ENCODE measurements at places on chromosomes 6 and 20. TPM values are rescaled to one million over a fixed set of nuclear protein-coding genes. Genes with fewer than 3 reads are reported as not detected.

DNA sequence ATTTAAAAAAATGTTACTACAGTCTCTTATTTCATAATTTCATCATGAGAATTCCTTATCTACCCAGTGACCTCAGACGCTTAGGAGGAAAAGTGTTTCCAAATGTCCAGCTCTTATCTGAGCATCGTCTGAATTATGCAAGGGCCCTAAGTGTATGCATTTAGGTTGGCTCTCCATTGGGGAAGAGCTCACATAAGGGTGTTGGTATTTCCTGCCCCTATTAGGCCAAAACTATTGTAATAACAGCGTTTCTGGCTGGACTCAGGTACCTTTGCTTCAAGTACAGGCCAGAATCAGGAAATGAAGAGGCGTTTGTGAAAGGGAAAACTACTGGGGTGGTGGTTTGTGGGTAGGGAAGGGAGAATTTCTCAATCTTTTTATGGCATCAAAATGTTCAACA, 40.4 kb upstream of the SGK1 start:
- H3K27ac ChIP-seq = no peak overlapping the region
- DNase-seq = no peak

DNA sequence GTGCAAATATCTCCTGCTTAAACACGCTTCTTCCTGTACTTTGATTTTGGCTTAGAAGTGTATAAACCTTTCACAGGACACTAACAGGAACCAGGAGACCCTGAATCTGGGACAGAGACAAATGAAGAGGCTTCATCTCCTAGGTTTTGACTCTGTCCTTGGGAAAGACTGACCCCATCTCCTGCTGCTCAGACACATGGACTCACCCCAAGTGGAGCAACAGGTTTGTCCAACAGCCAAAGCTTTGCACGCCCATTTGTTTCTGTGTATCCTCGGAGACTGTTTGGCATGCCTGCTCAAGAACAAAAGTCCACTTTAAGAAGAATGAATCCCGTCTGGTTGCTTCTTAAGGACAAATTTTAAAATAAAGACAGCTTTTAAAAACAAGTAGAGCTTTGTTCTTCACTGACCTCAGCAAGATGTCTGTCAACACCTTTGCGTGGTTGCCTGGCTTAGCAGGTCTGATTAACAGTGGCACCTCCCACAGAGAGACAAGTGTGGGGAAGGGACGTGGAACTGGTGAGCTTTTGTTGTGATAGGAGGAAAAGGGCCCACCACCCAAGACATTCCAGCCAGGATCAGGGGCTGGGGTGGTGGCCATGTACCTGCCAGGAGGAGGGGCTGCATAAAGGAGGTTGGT, 202.6 kb downstream of the SOD2 start:
- no peak overlapping the region for H3K27ac ChIP-seq
- H3K4me3 ChIP-seq = no peak overlapping the region
- H3K36me3 ChIP-seq = no peaks in the 10 kb centered on the region
- H3K27me3 ChIP-seq = peaks cover 3% of the 10 kb centered on the region

DNA sequence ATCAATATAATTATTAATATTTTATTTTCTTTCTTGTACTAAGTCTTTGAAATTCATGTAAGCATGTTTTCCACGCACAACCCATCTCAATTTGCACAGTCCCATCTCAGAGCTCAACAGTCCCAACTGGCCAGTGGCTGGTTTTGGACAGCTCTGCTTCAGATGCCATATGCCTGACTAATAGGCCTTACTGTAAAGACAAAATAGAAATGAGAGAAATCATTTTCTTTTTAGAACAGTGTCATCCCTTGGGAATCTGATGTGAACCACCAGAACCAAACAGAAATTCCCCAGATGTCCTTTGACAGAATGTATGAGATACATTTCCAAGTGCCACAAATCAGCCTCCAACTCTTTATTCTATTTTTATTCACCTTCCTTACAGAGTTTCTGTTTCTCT, 338.9 kb downstream of the ESR1 start:
- no peak for DNase-seq
- H3K27me3 ChIP-seq = no peaks in the 10 kb centered on the region
- no peak overlapping the region for H3K27ac ChIP-seq
- H3K4me3 ChIP-seq = no peak overlapping the region

DNA sequence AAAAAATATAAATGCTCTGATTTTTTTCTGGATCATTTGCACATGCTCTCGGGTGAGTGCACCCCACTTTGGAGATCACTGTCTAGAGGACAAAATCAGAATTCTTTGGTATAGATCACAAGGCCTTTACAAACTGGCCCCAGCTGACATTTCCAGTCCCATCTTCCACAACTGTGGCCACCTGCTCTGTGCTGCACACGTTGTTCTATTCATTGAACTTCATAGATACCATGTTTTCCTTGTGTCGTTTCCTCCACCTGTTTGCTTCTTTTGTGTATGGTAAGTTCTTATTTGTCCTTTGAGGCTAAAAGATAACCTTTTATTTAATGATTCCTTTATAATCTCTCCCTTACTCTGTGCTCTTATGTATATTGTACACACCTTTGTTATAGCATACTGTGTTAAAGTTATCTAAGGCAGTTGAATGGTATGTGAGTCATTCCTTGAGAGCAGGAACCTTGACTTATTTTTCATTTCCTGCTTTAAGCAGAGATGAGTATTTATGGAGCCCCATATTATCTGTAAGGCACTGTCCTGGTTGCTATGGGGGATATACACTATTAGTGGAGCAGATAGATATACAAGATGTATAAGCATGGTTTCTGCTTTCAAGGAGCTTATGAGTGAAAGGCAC, 12.0 kb upstream of the SLC17A5 start:
- no peak for DNase-seq
- peaks cover 11% of the 10 kb centered on the region for H3K4me1 ChIP-seq
- no peak overlapping the region for H3K27ac ChIP-seq
- no peak overlapping the region for H3K4me3 ChIP-seq

DNA sequence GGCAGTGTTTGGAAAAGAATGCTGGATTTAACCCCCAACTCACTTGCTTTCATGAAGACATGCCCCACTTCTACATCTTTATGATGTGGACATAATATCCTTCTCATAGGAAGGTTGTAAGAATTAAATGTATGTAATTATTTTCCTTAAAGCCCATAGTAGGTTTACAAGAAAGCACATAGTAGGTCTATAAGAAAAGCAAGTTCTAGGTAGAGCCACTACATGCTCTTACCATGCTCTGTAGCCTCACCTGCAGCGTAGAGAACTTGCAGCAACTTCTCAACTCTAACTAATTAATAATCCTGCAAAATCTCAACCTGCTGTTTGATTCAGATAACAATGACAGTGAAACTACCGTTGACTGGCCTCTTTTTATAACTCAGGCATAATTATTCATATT, 288.4 kb downstream of the TSHZ2 start:
- H3K27ac ChIP-seq = no peak overlapping the region
- H3K27me3 ChIP-seq = no peaks in the 10 kb centered on the region
- no peaks in the 10 kb centered on the region for H3K36me3 ChIP-seq
- DNase-seq = no peak

GRCh38 chr20:17710379-17711266, 10.9 kb downstream of the BANF2 start:
- peaks cover 6% of the 10 kb centered on the region for H3K27me3 ChIP-seq
- no peak for DNase-seq

OR12D3 gene
- not detected for total RNA-seq

- H3K4me3 ChIP-seq = no peak overlapping the region
- no peaks in the 10 kb centered on the region for H3K36me3 ChIP-seq
- no peaks in the 10 kb centered on the region for H3K27me3 ChIP-seq
- H3K4me1 ChIP-seq = no peaks in the 10 kb centered on the region
- no peak overlapping the region for H3K27ac ChIP-seq
These were observed 590.7 kb downstream of the EYS start for GRCh38 chr6:65116326-65116725.

GRCh38 chr6:29652198-29652584, 4.7 kb upstream of the MOG start:
- no peak overlapping the region for H3K27ac ChIP-seq
- H3K4me3 ChIP-seq = no peak overlapping the region
- no peaks in the 10 kb centered on the region for H3K36me3 ChIP-seq
- DNase-seq = no peak
- peaks cover 12% of the 10 kb centered on the region for H3K4me1 ChIP-seq
- peaks cover 16% of the 10 kb centered on the region for H3K27me3 ChIP-seq

GRCh38 chr6:160990847-160991405, 643 bp upstream of the MAP3K4 start:
- peaks cover 9% of the 10 kb centered on the region for H3K27me3 ChIP-seq
- no peak overlapping the region for H3K27ac ChIP-seq
- H3K4me3 ChIP-seq = peak overlapping the region; percentile 90
- no peak for DNase-seq
- peaks cover 9% of the 10 kb centered on the region for H3K36me3 ChIP-seq
- peaks cover 28% of the 10 kb centered on the region for H3K4me1 ChIP-seq

- no peak overlapping the region for H3K4me3 ChIP-seq
- H3K27me3 ChIP-seq = no peaks in the 10 kb centered on the region
- DNase-seq = no peak
- H3K27ac ChIP-seq = no peak overlapping the region
These were observed 42.9 kb downstream of the CDH26 start for GRCh38 chr20:60001108-60001507.

ACTL10 gene
- 4.5 TPM for total RNA-seq

DNA sequence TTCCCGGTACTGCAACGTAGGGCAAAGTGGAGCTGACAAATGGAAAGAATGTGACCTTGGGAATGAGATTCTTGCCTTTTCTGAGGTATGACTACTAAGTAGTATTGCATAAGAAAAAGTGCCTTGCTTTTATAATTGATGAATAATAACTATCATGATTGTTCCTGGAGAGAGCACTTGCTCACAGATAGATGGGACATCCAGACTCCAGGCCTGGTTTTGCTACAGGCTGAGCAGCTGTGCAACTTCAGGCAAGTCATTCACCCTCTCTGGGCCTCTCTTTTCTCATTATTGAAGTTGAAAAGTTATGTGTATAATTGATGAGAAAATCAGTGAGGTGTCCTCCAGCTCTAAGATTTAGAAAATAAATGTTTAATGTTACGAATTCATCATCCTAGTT, 53.6 kb upstream of the MBOAT1 start:
- H3K27me3 ChIP-seq = peaks cover 11% of the 10 kb centered on the region
- H3K27ac ChIP-seq = no peak overlapping the region
- no peaks in the 10 kb centered on the region for H3K36me3 ChIP-seq
- no peak overlapping the region for H3K4me3 ChIP-seq

VSTM2L gene
- total RNA-seq = 0.20 TPM

FGD2 gene
- 4.7 TPM for total RNA-seq

SPINT4 gene
- not detected for total RNA-seq

GRCh38 chr20:1203630-1204029, 376 bp downstream of the C20orf202 start:
- H3K4me1 ChIP-seq = peaks cover 3% of the 10 kb centered on the region
- no peak overlapping the region for H3K27ac ChIP-seq
- no peaks in the 10 kb centered on the region for H3K36me3 ChIP-seq
- no peak overlapping the region for H3K4me3 ChIP-seq
- no peaks in the 10 kb centered on the region for H3K27me3 ChIP-seq

DNA sequence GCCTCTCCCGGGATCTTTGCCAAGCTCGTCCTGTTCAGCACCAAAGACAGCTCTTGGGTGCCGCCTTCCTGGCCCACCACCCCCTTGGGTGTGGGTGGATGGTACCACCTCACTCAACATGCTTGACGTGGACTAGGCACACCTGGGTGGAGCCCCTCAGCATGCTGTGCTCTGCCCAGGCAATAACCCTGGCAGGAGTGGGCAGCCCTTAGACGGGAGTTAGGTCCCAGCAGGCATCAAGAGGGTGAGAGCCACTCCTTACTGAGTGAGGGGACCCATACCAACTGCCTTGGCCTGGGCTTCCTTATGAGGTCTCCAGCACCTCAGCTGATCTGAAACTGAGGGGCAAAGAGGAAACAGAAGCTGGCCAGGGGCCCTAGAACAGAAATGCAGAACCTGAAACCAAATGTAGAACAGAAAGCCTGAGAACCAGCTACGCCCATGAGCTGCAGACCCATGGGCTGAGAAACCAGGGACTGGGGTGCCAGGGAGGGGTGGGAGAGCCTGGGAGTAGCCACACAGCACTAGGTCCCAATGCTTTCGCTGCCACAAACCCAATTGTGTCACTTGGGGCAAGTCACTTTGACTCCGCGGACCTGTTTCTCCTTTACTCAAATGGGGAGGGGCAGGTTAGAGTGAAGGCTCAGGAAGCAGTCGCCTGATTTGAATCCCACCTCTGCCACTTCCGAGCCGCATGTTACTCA, 2.0 kb downstream of the FGD2 start:
- no peaks in the 10 kb centered on the region for H3K27me3 ChIP-seq
- H3K27ac ChIP-seq = no peak overlapping the region
- H3K4me1 ChIP-seq = peaks cover 29% of the 10 kb centered on the region
- no peak for DNase-seq
- H3K4me3 ChIP-seq = no peak overlapping the region
- H3K36me3 ChIP-seq = no peaks in the 10 kb centered on the region

- DNase-seq = no peak
- no peaks in the 10 kb centered on the region for H3K36me3 ChIP-seq
- H3K4me3 ChIP-seq = no peak overlapping the region
- H3K27ac ChIP-seq = no peak overlapping the region
- peaks cover 17% of the 10 kb centered on the region for H3K27me3 ChIP-seq
- no peaks in the 10 kb centered on the region for H3K4me1 ChIP-seq
These were observed 44.7 kb downstream of the SOBP start for GRCh38 chr6:107534571-107535141.

- no peaks in the 10 kb centered on the region for H3K27me3 ChIP-seq
- H3K27ac ChIP-seq = no peak overlapping the region
- peaks cover 20% of the 10 kb centered on the region for H3K4me1 ChIP-seq
- no peak for DNase-seq
- H3K36me3 ChIP-seq = peaks cover 76% of the 10 kb centered on the region
These were observed 6.8 kb downstream of the NQO2 start for GRCh38 chr6:3006476-3006875.

DNA sequence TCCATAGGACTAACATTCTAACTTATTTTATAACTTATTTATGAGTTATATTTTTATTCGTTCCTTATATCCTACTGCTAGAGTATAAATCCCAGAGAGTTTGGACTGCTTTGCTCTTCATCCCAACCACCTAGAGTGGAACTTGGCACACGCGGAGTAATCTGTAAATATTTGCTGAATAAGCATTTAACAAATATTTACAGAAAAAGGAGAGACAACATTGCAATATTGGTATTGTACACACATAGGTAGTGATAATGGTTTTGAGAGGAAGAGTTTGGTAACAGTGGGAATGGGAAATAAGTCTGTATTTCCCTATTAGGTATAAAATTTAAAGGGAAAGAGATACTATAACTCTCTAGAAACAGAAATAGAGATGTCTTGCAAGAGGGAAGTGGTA, 634.8 kb upstream of the CITED2 start:
- DNase-seq = no peak
- H3K27ac ChIP-seq = no peak overlapping the region
- H3K4me3 ChIP-seq = no peak overlapping the region
- no peaks in the 10 kb centered on the region for H3K36me3 ChIP-seq
- H3K27me3 ChIP-seq = no peaks in the 10 kb centered on the region
- no peaks in the 10 kb centered on the region for H3K4me1 ChIP-seq

DNA sequence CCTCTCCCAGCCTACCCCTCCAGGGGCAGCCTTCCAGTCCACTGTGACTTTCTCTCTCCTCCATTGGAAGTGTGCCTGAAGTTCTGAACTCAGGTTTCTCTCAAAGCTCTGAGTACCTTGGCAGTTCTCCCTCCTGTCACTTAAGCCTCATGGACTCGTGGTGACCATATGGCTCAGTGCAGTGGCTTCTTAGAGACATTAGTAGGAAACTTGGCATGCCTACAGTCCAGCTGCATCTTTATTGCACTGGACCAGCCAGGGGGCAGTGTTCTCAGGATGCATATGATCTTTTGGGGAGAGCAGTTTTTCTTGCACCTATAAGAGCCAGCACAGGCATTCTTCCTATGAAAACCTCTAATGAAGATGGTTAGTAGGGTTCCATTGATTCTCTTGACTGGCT, 47.5 kb upstream of the KCNK16 start:
- no peak overlapping the region for H3K4me3 ChIP-seq
- H3K4me1 ChIP-seq = no peaks in the 10 kb centered on the region
- H3K36me3 ChIP-seq = no peaks in the 10 kb centered on the region
- DNase-seq = no peak
- no peak overlapping the region for H3K27ac ChIP-seq

CHRNA4 gene
- total RNA-seq = not detected

All from activated CD4-positive, alpha-beta memory T cell treated with anti-CD3 and anti-CD28 coated beads, Interleukin-2, amount 10 ng/mL, durations not matched to agents 7 days and 5 days (primary cell).